Fibroblast of upper back skin (primary cell): ENCODE measurements at places on chromosomes 5 and 9.
A peak's percentile ranks its signal among the peaks of the same experiment; 100 is the strongest.

- DNase-seq, result no peak
These were observed 118.2 kb downstream of the SNCAIP start for GRCh38 chr5:122430319-122430586.

DNA sequence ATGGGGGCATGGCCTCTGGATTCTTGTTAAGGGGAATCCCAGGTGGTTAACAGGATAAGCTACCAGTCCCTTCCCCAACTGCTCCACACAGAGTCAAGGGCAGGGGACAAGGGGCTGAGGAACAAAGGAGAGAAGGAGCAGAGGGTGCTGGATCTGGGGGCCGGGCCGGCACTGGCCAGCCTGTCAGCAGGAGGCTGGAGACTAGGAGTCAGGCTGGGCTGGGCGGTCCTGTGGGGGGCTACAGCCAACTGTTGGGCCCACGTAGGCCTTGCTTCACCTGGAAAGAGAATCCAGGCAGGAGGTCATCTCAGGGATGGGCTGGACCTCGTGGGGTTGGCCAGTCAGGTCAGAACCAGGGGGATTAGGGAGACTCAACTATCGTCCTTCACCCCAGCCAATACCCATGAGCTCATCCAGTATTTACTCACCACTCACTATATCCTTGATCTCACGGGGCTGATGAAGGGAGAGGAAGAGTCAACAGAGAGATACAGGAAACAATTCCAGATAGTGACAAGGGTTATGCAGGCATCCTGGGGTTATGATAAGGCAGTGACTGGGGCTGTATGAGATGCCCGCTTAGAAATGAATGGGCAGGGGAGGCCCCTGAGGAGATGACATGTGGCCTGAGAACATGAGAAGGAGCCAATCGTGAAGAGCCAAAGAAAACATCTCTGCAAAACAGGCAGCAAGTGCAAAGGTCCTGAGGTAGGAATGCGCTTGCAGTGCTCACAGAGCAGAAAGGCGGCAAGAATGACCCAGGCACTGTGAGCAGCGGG is 47.9 kb upstream of the SLC25A51 start:
- DNase-seq, result no peak

DNA sequence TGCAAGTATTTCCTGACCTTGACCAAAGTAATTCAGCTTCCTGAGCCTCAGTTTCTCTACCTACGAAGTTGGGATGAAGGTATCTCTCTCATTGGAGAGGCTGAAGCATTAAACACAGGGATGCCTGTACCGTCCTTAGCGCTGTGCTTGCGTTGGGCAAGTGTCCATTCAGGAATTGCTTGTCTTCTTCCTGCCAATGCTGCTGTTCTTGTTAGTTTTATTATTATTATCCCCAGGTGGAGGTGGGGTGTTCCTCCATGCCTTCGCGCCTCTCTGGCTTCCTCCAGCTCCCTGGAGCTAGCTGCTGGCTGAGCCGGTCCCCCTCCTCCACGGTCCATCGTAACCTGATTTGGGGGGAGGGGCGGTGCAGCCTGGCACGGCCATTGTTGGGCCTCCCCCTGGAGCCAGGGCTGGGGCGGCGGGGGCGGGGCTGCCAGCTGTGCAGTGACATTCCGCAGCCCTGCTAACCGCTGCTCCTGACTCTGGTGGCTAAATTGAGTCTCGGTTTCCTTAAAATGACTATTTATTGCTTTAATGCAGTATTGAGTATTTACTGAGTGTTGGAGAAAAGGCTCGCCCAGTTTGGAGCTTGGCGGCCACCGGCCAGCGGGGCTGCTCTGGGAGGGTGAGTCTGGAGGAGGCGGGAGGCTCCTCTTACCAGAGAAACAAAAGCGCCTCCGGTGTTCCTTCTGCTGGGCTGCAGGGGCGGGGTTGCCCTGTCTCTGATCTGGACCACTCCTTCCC is 51.3 kb downstream of the LMX1B start:
- no peak for DNase-seq

DNA sequence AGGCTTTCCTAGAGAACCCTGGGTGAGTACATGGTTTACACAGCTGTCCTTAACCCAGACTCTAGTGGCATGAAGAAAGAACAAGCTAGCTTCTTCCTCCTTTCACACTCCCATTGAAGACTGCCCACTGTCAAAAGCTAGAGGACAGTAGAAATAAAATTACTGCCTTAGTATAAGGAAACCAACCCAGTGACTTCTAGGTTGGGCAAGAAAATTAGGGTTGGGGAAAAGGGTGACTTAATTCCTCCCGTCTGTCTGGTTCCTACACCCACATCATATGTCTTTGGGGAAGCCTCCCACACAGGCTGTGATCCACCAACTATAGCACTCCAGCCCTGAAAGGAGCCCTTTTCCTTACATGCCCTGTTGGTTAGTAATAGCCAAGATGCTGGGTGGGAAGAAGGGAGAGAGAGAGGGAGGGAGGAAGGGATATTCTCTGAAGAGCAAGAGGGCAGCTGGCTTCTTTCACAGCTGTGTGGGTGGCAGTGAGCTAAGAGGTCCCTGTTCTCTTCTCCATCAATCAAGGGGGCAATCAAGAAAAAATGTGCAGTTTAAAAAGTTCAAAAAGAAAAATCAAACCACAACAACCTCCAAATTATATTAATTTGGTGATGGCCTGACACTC is 21.7 kb downstream of the HBEGF start:
- DNase-seq, result peak; percentile 83

DNA sequence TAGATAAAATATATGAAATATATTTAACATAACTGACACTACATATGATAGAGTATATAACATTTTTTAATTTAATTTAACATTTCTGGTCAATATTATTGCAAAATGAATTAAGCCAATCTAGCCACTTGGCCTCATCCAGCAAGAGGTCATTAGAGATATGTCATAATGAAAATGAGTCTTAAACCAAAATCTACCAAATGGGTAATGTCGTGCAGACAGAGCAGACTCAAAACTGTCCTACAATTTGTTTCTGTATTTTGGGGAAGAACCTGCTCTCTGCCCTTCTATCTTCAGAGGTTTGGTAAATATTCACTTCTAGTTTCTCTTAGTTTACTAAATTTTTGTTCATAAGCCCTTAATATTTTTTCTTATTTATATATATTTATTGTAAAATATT is 61.4 kb downstream of the ARHGEF28 start:
- no peak for DNase-seq
